ENCODE measurements at places on chromosomes 3 and 15. TPM values are rescaled to one million over a fixed set of nuclear protein-coding genes. Genes with fewer than 3 reads are reported as not detected.

DOCK3 gene
- total RNA-seq = 0.39 TPM

ADCY5 gene
- 0.44 TPM for total RNA-seq

PRKCI gene
- total RNA-seq = 20.6 TPM

A4GNT gene
- not detected for total RNA-seq

TRPM1 gene
- not detected for total RNA-seq
